NCI-H2107 (cell line): ENCODE measurements at places on chromosomes 7 and 10.
A peak's percentile ranks its signal among the peaks of the same experiment; 100 is the strongest.

DNA sequence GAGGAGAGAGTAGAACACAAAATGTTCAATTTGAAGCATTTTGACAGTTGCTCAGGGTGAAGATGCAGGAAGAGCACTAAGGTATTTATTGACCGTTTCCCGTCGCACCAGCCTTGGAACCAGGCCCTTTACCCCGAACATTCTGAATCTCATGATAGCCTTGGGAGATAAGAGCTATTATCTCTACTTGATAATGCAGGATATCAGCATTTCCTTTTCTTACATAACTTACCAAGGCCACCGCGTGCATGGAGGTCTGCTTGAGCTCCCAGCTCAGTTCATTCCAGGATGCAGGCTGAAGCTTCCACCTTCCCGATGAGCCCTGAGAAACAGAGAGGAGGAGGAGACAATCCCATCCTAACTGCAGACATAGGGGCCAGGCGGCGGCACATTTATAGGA is 324.2 kb upstream of the COBL start:
- DNase-seq: no peak

DNA sequence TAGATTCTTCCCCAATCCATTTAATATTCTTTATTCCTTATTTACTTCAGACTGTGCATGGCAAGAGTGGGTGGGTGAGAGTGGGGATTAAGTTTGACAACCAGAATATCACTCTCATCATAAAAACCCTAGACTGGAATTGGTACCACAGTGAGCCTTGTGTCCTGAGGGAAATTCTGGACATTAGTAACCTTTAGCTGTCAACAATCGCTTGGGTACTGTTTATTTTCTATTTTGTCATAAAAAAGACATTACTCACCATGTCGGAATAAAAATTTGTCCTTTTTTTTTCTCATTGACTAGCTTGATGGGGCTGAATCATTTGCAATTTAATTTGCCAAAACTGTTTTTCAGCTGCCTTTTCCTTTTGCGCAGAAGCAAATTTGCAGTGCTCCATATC is 176.1 kb upstream of the SEMA3C start:
- DNase-seq: no peak

DNA sequence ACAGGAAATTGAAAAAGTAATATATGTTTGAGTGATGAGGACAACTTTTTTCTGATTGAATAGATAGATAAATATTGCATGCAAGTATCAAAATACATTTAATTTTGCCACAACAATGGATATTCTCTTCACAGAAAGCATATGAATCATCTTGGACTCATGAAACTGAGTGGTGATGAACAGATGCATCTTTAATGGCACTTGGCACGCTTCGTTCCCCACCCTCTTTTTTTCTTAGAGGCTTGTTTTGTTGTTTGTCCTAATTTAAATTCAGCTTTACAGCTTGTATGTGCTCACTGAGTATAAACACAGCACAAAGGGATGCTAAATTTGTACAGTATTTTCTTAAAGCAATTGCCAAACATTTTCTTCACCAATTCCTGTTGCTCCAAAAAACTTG is 145.0 kb upstream of the YAE1 start:
- DNase-seq: no peak

- DNase-seq: no peak
These were observed 114.9 kb downstream of the MGMT start for GRCh38 chr10:129581827-129582411.

DNA sequence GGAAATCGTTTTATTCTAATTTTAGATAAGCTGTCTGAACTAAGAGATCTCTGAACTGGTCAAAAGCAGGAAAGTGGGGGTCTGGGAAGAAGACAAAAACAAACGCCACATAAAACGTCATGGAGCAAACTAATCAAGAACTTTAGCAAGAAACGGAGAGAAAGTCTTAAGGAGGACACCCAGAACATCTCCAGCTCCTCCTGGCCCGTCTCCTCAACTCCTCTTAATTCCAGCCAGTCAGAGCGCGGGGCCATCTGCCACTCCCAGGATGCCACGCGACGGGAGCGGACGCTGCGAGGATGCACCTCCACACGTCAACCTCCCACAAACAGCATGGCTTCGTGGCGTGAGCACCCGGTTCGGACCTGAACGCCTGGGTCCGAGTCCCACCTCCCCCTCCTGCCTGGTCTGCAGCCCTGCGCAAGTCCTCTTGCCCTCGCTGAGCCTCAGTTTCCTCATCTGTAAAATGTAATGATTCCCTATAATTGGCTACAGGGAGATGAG is 598 bp downstream of the MMS19 start:
- DNase-seq: peak; percentile 15

DNA sequence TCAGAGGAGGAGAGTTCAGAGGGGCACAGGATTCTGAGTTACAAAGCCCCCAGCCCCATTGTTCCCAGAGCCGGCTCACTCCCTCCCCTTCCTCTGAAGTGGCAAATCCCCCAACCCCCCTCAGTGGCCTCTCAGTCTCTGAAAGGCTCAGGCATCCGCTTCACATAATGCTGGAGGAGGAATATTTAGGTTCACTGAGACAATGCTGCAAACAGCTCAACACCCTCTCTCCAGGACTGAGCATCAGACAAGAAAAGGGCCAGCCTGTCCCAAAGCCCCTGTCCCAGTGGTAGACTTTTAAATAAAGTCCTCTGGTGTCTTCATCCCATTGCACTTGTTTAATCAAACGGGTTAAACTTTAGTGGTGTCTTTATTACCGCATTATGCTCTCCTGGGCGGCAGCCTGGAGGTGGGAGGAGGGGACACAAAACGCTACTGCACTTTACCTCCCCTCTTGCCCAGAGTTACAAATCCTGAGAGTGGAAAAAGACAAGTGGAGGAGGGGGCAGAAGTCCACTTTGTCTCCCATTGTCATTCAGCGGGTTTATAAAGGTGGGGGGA is 257.9 kb downstream of the FGFR2 start:
- no peak for DNase-seq

DNA sequence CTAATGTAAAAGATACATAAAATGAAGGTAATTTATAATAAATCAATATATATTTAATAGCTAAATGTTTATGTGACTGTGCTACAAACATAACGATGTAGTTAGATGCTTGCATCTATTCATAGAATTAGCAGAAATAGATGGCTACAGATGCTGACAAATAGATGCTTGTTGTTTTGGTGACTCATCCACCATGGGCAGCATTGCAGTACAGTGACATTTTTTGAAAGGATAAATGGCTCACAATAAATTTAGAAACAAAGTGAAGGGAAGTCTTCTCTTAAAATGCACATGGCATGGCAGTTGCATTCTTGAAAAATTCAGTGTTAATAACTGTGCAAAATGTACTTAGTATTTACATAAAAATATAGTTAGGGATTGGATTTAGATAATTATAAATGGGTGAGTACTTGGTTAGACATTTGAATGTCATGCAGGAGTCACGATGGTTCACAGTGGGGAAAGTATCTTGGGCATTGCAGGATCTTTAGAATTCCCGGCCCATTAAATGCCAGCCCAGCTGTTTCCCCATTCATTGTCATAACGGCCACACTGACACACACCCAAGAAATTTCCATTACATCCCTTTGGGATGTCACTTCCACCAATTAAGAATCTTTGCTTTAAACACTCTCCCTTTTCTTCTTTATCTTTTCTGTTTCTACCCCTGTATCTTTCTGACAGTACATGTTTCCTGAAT is 564.1 kb downstream of the ATRNL1 start:
- no peak for DNase-seq

GRCh38 chr10:132145521-132146185 is 41.1 kb upstream of the DPYSL4 start:
- no peak for DNase-seq

GRCh38 chr7:77575187-77575586 is 38.1 kb downstream of the PTPN12 start:
- DNase-seq: no peak

DNA sequence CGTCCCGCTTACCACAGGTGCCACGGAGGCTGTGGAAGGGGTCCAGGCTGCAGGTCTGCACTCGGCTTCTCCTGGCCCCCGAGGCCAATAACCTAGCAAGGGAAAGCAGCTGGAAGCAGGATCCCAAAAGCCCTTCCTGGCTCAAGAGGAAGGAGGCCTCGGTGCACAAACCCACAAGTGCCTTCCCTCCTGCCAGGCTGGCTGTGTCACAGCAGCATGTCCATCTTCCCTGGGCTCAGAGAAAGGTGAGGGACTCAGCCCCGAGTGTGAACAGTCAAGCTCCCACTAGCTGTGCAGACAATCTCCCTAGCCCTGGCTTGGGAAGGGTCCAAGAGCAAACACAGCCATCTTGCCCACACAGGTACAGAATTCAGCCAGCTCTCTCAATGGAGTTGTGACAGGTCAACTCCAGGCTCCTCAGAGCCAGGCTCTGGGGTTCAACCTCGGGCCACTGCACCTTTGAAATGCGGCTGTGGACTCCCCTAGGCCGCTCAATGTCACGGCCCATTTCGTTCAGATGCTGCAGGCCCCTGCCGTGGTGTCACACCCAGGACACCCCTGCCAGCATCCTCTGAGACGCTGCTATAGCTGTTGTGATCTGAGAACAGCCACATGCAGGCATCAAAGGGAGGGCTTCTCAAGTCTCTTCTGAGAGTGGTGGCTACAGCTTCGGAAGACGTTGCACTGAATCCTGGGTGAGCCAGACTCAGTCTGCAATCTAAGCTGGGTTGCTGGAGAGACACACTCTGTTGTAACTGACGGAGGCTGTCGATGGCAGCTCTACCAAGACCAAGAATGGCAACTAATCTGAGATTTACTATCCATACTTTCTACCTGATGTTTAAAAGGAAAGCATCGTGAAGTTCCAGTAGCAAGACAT is 137.9 kb downstream of the DIP2C start:
- DNase-seq: no peak

- no peak for DNase-seq
These were observed 341.6 kb upstream of the AUTS2 start for GRCh38 chr7:69256634-69257081.

DNA sequence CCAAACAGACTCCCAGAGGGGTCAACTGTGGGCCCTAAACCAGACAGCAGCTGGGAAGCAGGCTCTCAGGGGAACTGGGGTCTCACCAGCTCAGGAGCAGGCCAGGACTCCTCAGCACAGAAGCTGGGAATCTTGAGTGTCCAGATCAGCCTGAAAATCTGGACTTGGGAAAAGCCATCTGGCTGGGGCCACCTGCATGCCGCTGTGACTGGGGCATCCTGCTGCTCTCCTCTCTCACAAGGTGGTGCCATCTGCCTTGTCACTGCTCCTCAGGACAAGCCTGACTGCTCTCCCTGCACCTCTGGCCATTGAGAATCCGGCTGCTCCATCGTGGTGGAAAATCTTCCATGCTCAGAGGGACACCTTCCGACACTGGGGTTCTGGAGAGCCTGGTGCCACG is 141.4 kb downstream of the PLPP4 start:
- no peak for DNase-seq

- DNase-seq: no peak
These were observed 75.0 kb downstream of the CPVL start for GRCh38 chr7:29071203-29071874.

DNA sequence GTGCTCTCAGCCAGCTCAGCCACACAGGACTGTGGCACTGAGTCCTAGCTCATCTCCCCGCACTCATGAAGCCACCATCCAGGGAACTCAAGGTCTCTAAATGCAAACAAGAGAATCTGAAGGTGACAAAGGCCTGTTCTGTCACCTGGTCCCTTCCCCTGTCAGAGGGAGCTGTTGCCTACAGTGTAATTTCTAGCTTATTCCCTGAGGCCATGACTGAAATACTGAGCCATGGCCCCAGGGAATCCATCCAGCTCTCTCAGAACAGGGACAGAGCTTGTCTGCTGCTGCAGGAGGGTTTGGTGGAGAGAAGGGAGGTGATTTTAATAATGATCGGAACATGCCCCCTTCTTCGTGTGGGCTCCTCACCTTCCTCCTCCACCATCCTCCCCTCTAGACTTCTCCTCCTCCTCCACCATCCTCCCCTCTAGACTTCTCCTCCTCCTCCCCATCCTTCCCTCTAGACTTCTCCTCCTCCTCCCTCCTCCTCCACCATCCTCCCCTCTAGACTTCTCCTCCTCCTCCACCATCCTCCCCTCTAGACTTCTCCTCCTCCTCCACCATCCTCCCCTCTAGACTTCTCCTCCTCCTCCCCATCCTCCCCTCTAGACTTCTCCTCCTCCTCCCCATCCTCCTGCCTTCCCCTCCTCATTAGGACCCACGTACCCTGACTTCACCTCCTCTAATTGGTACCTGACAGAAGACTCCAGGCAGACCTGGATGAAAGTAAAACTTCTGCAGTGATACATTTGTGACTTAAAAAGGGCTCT is 338.0 kb upstream of the MKI67 start:
- peak; percentile 2 for DNase-seq

- DNase-seq: no peak
These were observed 272.6 kb upstream of the NPSR1 start for GRCh38 chr7:34385384-34385783.

GRCh38 chr7:80720146-80720545 is 81.7 kb downstream of the CD36 start:
- DNase-seq: no peak

GRCh38 chr10:75197906-75198305 is 12.7 kb upstream of the VDAC2 start:
- no peak for DNase-seq

GRCh38 chr7:23973264-23973663 is 263.2 kb downstream of the STK31 start:
- no peak for DNase-seq

GRCh38 chr10:85420501-85421191 is 945.9 kb downstream of the GRID1 start:
- DNase-seq: no peak

DNA sequence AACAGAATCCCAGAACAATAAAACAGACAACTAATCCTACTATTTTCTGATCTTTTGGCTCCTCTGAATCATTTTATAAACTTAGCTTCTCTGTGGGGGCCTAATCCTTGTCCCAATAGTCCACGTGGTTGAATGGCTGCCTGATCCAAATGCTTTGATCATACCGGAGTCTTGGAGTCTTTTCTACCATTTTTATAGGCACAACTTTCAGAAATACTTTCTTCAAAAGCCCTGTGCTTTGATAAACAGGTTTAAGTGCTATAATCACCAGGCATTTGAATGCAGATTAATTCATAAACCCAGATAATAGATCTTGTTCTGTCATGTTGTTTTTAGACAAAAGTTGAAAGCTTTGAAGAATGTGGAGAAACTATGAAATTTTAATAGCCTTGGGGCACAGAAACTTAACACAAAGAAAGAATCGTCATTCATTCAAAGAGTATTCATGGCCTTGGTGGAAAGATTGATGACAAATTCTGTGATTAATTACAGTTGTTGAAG is 163.7 kb downstream of the AHR start:
- DNase-seq: no peak
